ENCODE measurements at places on chromosomes 4 and X. TPM values are rescaled to one million over a fixed set of nuclear protein-coding genes. Genes with fewer than 3 reads are reported as not detected.

DNA sequence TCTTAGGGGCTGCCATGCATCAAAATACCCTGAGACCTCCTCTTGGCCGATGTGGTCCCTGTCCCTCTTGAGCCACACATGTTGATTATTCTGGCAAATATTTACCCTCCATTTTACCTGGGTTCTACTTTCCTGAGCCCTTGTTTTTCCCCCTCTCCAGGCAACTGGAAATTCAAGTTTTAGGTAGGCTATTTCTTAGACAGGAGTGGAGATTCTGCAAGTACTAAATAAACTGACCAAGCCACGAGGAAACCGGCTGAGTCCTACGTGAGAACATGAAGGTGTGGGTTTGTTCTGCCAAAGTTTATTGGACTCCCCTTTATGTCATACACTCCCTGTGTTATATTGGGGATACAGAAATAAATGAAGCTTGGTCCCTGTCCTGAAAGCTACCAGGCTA, 88.1 kb downstream of the RTL5 start:
- DNase-seq, result no peak

DNA sequence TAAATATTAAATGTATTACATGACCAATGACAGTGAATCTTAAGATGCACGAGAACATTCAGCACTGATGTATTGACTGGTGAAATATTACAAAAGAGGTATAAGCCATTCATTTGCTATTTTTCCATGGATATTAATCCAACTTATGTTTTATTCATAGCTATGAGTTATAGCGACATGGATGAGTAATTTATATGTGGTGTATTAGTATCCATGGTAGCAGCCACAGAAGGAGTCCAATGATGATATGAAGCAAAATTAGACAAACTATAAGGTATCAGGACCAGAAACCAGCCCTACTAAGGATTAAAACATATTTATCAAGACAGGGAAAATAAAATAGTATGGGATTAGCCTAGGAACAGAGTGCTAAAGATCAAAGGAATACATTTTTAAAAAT, 50.7 kb downstream of the THAP9 start:
- DNase-seq, result no peak

DNA sequence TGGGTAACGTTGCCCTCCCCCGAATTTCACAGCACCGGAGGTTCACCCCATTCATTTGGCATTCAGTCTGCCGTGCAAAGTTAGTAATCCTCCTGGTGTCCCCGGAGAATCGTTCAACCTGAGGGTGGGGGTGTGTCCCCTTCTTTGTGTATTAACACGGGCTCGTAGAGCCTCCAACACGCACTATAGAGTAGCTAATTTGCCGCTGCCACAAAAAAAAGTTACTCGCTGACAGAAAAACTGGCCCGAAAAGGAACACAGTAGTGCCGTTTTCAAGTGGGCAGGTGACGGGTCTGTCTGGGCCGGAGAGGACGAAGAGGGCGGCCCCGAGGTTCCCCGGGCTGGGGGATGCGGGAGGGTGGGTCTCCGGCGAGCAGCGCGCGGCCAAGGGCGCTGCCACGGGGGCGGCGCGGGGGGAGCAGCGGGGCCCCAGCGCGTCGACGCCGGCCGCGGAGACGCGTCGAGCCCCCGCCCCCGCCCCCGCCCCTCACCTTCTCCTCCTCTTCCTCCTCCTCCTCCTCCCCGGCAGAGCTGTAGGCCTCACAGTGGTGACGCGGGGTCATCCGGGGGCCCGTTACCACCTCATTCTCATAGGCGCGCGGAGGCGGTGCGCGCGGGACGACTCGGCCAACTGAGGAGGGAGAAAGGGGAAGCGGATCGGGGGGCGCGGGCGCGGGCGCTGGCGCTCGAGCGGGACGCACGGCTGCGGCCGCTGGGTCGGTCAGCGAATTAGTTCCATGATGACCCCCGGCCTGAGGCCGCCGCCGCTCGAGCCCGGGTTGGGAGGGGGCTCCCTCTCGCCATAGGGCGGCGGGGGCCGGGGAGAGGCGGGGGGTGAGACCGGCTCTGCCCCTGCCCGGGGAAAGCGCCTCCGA, 571 bp downstream of the CCNI start:
- peak; percentile 60 for DNase-seq

DNA sequence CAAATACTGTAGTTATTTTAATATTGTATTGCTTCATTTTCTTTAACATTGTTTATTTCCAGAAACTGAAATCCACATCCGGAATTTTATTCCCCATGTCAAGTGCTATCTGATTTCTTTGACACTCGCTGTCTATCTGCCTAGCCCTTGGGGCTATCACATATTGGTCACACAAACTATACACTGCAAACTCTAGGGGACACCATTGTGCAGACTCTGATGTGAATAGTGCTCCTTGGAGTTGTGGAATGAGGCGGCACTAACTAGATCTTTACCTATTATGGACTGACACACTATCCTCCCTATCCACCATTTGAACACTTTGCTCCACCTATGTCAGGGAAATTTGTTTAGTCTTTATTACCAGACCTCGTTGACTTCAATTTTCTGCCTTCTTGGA, 534.5 kb downstream of the GLUD2 start:
- DNase-seq, result peak; percentile 7

Gene PABPC4L
- 0.68 TPM for total RNA-seq

- no peak for DNase-seq
These were observed 54.3 kb downstream of the IGFBP7 start for GRCh38 chr4:57055886-57056285.

GRCh38 chrX:40174001-40174853, 76.5 kb upstream of the BCOR start:
- peak; percentile 63 for DNase-seq

DNA sequence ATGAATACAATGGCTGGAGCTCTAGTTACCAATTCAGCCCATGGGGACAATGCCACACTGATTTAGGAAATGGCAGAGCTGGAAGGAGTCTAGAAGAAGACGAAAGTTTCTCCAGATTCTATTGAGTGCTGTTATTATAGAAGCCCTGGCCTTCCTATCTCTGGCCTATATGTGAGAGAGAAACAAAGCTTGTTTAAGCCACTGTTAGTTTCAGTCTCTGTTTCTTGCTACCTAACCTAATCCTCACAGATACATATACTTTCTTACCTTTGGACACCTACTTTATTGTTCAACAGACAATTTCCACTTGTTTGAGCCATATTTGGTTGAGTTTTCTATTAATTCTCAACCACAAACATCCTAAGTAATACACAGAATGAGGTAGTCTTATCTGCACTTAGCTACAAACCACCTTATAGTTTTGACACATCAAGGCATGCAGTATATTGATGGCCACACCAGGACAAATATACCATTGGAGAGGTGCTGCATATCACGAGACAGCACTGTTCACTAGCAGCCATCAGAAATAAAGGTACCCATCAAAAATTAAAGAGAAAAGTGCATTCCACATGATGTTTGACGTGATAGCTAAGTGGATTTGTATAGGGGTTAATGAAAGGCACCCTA, 190.2 kb downstream of the SMIM20 start:
- DNase-seq, result no peak

GRCh38 chrX:103442536-103442901, 66.2 kb downstream of the BEX3 start:
- DNase-seq, result no peak

- DNase-seq, result no peak
These were observed 320.5 kb upstream of the EMCN start for GRCh38 chr4:100838286-100838685.

Gene TMLHE
- 11.0 TPM for total RNA-seq

Gene ARHGEF6
- 8.0 TPM for total RNA-seq

DNA sequence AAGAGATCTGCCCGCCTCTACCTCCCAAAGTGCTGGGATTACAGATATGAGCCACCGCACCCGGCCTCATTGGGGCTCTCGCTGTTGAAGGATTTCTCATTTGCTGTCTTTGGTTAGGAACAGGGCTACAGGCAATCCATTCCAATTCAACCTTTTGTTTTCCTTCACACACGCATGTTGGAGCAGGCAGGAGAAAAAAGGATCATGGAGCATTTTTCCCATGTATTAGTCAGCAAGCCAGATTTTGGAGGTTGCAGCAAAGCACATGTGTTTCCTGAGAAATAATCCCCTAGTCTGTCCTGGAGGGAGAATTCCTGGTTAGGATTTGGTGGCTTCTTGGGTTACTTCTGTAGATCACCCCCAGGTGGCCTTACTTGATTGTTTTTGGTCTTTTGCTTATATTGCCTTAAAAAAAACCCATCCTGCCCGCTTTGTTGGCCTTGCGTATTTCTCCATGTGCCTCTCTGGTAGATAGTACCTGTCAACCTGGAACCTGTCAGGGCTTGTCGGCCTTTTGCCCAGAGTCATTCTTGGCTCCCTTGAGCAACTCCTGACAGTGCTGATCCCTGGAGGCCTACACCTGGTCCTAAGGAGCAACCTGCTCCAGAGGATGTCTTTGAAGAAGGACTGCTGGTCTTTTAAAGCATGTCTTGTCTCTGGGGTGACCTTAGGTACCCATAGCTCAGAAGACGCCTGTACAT, 82.4 kb upstream of the CLCN4 start:
- no peak for DNase-seq

DNA sequence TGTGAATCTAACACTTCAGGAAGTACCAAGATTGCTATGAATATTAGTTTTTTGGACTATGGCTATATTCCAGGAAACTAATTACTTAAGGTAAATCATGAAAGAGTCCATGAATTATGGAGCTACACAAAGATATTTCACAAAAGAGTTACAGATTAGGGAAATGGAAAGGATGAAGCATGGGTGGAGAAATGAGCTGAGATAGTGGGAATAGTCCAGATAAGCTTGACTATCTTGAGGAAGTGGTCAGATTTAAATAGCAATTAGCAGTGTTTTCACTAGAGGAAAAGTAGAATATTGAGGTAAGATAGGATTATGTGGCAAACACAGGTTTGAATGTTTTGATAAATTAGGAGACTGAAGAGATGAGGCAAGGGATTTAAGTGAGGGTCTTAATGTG, 42.1 kb upstream of the C1GALT1C1 start:
- DNase-seq, result no peak

Gene NLRP2B
- total RNA-seq, result not detected

- no peak for DNase-seq
These were observed 4.2 kb upstream of the TMSB4X start for GRCh38 chrX:12970691-12971202.

- no peak for DNase-seq
These were observed 22.0 kb downstream of the MTMR1 start for GRCh38 chrX:150715184-150715583.

Gene TNMD
- total RNA-seq, result not detected

DNA sequence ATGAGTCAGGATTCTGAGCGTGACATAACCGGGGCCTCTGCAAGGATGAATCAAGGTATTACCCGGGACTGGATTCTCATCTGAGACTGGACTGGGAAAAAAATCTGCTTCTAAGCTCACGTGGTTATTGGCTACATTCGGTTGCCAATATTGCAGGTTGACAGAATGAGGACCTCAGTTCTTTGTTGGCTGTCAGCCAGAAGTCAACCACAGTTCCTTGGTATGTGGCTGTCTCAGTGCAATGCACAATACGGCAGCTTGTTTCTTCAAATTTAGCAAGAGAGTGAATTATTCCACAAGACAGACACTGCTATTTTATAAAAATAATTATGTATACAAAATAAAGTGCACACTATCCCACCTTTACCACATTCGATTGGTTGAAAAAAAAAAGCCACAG, 424.2 kb downstream of the KLHL4 start:
- no peak for DNase-seq

DNA sequence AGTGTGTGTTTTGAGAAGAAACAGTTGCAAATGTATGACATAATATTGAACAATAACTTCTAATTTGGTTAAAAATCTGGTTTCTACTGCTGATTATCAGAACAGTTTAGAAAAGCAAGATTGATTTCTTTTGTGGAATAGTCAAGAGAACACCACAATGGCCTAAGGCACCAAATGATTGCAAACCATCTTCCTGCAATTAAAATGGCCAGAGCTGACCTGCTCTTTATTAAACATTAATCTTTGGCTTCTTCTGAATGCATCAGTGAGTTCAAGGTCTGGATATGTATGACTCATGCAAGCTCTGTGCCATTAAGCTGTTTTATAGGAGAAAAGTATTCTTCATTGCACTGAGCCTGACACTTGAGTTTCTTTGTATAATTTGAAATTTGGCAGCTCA, 107.8 kb upstream of the PDHA2 start:
- peak; percentile 52 for DNase-seq

Gene ATP8A1
- total RNA-seq, result 1.3 TPM

DNA sequence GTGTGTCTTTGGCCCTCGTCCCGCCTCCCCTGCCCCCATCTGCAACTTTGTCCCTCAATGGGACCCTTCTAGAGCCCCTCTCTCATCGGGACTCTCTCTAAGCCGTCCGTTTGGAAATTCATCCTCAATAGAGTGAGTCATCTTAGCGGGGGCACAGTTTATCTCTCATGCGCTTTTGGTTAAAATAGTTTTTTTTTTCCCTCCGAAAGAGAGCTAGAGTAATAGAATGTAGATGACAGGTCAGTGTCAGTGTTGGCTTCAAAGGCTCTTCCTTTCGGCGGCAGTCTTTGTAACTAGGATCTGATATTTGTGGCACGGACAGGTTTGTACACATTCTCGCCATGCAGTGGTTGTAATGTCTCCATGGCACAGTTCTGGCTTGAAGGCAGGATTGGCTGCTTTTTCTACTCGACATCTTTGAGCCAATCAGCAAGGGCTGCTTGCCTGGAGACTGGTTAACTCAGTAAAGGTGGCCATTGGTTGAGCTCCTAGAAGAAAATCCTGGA, 989 bp downstream of the N4BP2 start:
- peak; percentile 98 for DNase-seq

GRCh38 chr4:155077452-155078229, 130.8 kb upstream of the NPY2R start:
- DNase-seq, result no peak

Gene MORC4
- 8.8 TPM for total RNA-seq

DNA sequence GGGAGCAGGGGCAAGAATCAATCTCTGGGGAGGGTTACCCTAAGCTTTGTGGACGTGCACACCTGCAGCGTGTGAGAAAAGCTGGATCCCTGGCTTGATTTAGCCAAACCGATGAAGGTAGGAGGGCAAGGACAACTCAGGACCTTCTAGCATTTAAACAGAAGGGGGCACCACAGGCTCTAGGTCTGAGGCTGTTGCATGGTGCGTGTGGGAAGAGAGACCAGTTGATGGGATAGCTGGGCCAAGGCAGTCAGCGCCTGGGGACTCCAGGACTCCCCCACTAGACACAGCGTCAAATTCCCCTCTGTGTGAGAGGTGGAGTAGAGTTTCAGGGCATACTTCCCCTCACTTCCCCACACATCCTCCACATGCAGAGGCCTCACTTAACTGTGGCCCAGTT, 4.3 kb downstream of the GABRQ start:
- no peak for DNase-seq

Gene NHSL2
- 0.06 TPM for total RNA-seq

Gene ZNF827
- 6.7 TPM for total RNA-seq

- DNase-seq, result peak; percentile 63
These were observed 803.6 kb downstream of the GLUD2 start for GRCh38 chrX:121851033-121851432.

Gene TRPC5OS
- 0.33 TPM for total RNA-seq

GRCh38 chr4:25938787-25939186, 24.8 kb downstream of the SMIM20 start:
- no peak for DNase-seq

- DNase-seq, result no peak
These were observed 101.0 kb downstream of the HMX1 start for GRCh38 chr4:8770518-8771257.

Data from H4 (cell line).